CD4-positive, CD25-positive, alpha-beta regulatory T cell (primary cell): ENCODE measurements at places on chromosomes 6 and 20. TPM values are rescaled to one million over a fixed set of nuclear protein-coding genes. Genes with fewer than 3 reads are reported as not detected.

GRCh38 chr20:49595811-49596561 lies 28.0 kb upstream of the PTGIS start:
- peak; percentile 76 for DNase-seq

DNA sequence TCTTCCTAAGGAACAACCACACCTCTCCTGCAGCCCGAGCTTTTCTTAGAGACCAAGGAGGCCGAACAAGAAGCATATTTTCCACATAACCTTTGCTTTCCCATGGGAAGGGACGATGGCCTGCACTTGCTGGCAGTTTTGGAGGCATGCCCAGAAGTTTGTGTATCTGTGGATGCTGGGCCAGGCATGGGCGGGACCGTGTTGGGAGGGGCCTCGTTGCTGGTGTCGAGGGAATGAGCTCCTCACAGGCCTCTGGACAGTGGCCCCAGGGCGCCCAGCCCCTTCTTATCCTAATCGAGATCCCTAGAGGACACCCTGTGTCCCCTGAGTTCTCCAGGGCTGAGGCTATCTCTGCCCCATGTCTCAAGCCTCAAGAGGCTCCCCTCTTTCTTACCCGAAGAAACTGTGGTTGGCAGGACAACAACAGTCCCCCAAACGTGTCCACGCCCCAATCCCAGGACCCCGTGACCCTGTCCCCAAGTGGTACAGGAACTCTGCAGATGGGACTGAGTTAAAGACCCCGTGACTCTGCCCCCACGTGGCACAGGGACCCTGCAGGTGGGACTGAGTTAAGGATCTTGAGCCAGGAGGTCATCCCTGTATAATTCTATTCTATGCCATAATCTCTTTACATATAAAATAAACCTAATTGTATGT lies 99.5 kb upstream of the BHLHE23 start:
- DNase-seq = no peak

GRCh38 chr6:6981681-6982322 lies 126.0 kb upstream of the RREB1 start:
- DNase-seq = no peak

Gene MED23
- 60.6 TPM for total RNA-seq

- DNase-seq = peak; percentile 80
Measured at GRCh38 chr6:157756708-157757429, 66.2 kb upstream of the SNX9 start.

- no peak for DNase-seq
Measured at GRCh38 chr6:139839506-139840156, 465.2 kb upstream of the CITED2 start.

Gene PTPRT
- not detected for total RNA-seq

Gene TCP11
- total RNA-seq = not detected

Gene NRSN2
- total RNA-seq = 1.5 TPM

Gene ISM1
- total RNA-seq = 0.67 TPM

DNA sequence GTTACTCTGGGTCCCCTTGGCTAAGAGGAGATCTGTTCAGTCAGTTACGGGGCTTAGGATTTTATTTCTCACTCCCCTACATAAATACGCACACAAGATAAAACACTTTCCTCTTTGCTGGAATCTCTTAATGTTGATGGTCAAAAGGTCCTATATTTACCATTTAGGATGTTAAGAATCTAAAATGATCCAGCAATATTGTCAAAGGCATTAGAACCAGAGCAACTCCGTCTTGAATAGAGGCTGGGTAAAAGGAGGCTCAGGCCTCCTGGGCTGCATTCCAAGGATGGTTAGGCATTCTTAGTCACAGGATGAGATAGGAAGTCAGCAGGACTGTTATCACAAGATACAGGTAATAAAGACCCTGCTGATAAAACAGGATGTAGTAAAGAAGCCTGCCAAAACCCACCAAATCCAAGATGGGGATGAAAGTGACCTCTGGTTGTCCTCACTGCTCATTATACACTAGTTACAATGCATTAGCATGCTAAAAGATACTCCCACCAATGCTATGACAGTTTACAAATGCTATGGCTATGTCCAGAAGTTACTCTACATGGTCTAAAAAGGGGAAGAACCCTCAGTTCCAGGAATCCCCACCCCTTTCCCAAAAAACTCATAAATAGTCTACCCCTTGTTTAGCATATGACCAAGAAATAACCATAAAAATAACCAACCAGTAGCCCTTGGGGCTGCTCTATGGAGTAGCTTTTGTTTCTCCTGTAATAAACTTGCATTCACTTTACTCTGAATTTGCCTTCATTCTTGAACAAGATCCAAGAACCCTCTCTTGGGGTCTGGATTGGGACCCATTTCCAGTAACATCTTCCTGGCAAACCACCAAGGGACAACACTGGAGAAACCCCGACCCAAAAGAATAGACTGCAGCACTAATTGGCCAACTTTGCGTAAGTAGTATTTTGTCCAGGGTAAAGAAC lies 107.5 kb downstream of the DTNBP1 start:
- no peak for DNase-seq

DNA sequence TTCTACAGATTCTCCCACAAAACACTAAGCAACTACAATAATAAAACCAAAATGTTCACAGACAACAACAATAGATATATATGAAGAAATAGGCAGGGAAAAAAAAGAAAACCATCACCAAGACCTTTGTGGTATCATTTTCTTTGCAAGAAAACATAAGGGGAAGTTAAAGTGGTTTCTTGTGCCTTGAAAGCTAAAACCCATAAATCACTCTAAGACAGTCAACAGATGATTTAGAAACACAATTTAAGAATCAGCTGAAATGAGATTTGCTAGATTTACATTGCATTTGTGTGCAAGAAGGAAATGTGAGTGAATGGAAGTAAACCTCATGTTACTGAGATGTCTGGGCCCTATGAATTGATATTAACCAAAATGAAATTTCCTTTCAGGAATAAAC lies 1265.4 kb upstream of the GJE1 start:
- no peak for DNase-seq

- no peak for DNase-seq
Measured at GRCh38 chr20:51196991-51197651, 174.2 kb upstream of the KCNG1 start.

DNA sequence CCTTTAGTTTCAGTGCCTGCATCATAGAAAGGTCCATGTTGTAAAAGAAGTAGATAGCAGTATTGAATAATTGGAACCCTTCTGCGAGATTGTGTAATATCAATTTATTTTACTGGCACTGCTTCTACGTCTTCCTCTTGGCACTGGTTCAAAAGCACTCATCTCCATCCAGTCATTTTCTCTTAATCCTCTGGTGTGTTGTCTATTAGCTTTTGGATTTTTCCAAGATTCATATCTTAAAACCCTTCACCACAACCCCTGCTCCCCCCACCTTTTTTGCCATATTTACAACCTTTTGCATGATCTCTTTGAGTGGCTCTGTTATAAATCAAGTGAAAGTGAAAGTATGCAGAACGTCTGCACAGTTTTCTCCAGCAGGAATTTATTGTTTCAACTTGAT lies 76.6 kb upstream of the HSF2 start:
- DNase-seq = no peak

Gene EPHA7
- not detected for total RNA-seq

Gene ECT2L
- total RNA-seq = not detected

- DNase-seq = no peak
Measured at GRCh38 chr6:111377558-111378120, 105.4 kb downstream of the REV3L start.

GRCh38 chr6:11270030-11271027 lies 37.9 kb upstream of the NEDD9 start:
- no peak for DNase-seq

- no peak for DNase-seq
Measured at GRCh38 chr20:44720621-44720996, 5.4 kb downstream of the CCN5 start.

DNA sequence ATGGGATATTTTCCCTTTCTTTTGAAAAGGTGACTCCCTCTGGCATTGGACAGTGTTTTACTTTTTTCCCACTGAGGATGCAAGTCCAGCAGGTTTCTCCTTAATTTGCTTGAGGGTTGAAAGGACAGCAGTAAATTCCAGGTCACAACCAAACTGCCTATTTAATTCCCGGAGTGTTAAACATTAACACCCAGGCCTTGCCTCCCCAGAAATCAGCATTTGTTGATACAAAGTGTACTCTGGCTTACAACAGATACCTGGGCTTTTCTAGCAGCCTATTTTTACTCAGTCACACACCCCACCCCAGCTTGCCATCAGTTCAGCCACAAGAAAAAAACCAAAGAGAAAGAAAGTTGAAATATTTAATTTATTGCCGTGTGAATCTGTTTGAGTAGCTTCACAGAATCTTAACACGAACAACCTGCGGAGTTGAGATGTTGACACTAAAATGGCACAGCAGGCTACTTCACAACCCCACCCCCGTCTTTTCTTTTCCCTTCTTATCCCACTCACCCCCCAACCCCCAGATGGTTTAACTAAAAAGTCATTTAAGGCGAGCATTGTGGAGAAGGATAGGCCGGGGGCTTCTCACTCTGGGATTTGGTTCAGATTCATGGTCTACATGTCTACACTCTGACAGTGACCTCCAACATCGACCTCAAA lies 45.7 kb downstream of the MYLIP start:
- DNase-seq = no peak

- no peak for DNase-seq
Measured at GRCh38 chr20:37850724-37851355, 52.1 kb upstream of the VSTM2L start.

Gene DST
- total RNA-seq = 3.8 TPM

- DNase-seq = no peak
Measured at GRCh38 chr6:13579911-13580310, 5.5 kb downstream of the SIRT5 start.

- no peak for DNase-seq
Measured at GRCh38 chr6:15346315-15346714, 100.4 kb downstream of the JARID2 start.

Gene MOG
- not detected for total RNA-seq

Gene HAO1
- not detected for total RNA-seq

- DNase-seq = no peak
Measured at GRCh38 chr6:149821492-149821891, 42.7 kb downstream of the LRP11 start.

Gene CLPSL1
- not detected for total RNA-seq

DNA sequence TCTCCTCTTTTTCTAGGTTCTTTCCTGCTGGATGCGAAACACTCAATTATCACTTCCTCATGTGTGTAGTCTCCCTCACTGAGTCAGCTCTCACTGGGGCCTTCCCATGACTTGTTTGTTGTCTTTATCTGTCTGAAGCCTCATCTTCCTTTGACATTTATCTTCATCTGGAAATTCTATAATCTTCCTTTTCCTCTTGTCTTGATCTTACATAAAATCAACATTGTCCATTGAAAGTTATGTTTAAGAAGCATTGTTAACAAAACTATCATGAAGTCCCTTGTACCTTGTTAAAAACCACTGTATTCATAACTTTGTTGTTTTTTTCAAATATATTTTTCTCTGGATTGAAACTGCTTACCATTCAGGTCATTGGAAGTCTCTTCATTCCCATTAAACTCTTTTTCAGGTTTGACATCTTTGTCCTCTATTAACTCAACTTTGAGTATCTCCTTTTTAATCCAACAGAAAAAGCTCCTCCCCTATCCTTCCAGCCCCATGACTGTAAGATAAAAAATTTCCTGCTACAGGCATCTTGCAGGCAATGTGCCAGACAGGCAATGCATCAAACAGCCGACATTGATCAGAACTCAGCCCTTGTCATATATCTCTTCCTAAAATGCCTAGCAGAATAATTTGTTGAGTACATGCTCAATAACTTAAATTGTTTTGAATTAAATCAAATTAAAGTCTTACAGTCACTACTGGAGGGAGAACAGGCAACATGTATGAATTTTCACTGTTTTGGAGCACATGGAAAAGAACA lies 34.8 kb downstream of the MYLIP start:
- no peak for DNase-seq

DNA sequence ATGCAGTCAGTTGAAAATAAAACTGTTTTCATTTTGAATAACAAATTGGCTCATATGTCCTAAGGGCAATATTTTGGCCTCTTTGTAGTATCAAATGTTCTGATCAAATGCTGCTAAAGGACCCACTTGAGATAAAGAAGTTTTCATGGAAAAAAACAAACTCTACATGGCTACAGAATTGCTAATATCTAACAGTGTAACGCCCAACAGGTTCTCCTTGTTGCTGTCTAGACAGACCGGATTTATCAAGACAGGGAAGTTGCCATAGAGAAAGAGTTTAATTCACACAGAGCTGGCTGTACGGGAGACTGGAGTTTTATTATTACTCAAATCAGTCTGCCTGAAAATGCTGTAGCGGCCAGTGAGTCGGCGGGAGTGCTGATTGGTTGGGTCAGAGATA lies 19.4 kb upstream of the MAN1A1 start:
- no peak for DNase-seq

- DNase-seq = no peak
Measured at GRCh38 chr6:139508023-139508422, 133.6 kb upstream of the CITED2 start.
